H1 (cell line): ENCODE measurements at places on chromosomes 2 and 18. TPM values are rescaled to one million over a fixed set of nuclear protein-coding genes. Genes with fewer than 3 reads are reported as not detected.

Gene TBR1
- not detected in 2 replicates for total RNA-seq

Gene RAB17
- 83.4 and 83.8 TPM in 2 replicates for total RNA-seq

DNA sequence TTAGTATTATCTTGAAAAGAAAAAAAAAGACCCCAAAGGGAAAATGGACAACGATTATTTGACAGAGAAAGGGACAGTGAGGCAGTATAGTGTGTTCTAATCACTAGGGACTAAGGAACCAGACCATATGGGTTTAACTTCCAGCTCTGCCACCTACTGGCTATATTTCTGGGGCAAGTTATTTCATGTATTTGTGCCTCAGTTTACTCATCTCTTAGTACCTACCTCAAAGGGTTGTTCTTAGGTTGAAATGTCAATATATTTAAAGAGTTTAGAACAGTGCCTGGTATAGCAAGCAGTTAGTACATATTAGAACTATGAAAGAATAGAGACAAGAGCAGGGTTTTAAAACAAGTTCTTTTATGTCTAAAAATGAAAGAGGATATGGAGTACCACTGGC lies 42.7 kb downstream of the PRKD3 start:
- DNase-seq = no peak

DNA sequence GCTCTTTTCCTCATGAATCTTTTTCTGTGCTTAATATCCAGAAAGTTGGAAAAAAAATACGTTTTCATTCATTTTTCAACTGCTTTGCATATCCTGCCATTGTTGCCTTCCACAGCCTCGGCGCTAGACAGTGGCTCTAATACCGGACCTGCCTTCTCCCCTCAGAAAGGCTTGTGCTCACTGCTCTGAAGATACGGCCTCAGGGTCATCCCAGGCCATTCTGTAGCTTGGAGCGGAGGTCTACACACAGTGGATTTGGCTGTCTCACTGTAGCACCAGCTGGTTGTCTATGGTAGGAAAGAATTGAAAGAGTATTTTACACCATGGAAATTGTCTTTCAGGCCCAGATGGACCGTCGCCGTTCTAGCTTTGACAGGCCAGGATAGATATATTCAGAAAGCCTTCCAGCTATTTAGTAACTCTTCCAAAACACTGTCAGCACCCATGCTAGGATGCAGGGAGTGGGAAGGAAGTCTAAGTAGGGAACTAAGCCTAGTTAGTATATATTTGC lies 242.0 kb downstream of the TMEM182 start:
- DNase-seq = no peak

DNA sequence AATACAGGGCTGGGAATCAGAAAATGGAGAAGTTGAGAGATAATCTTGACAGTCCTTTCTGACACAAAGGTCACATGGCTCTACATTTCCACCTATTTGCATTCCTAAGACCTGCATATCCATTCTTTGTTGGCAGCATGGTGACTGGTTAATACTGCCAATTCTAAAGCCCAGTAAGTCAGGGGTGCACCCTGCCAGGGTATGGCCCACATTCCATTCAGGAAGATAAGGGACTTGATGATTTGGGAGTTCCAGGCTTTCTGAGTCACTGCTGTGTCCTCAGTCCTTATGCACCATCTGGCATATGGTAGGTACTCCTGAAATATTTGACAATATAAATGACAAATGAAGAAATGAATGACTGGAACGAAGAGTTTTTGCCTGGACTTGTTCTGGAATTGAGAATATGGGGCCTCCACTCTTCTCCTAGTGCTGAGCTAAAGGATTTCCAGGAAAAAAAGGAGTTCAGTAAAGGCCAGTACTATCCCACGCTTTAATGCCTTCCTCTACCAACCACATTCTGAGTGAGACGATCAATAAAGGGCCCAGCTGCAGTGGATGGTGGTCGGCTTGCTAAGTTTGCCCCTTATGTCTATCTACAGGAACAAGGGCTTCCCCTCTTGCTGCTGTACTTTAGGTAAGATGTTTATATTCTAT lies 31.7 kb upstream of the EIF2AK3 start:
- DNase-seq = no peak

GRCh38 chr2:111168528-111169239 lies 48.0 kb downstream of the BCL2L11 start:
- no peak for DNase-seq

DNA sequence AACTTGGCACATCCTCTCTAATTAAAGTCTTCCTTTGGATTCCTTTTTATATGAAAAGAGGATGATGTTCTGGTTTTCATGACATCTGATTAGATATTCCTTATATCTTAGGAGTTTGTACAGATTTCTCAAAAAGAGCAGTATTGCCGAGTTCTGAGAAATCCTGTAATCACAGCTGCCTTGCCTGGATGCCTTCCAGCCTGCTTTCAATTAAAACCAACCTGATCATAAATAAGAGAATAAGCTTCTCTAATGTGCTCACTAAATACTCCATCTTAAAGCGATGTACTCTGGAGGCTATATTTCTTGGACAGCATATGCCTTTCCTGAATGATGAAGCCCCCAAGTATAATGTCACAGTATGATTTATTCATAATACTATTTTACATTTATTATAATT lies 1203.8 kb upstream of the PIK3C3 start:
- DNase-seq = no peak

GRCh38 chr2:23607925-23608324 lies 222.9 kb downstream of the KLHL29 start:
- no peak for DNase-seq

GRCh38 chr2:100291152-100291970 lies 30.9 kb downstream of the LONRF2 start:
- no peak for DNase-seq
